ENCODE measurements at places on chromosomes 4 and X.

DNA sequence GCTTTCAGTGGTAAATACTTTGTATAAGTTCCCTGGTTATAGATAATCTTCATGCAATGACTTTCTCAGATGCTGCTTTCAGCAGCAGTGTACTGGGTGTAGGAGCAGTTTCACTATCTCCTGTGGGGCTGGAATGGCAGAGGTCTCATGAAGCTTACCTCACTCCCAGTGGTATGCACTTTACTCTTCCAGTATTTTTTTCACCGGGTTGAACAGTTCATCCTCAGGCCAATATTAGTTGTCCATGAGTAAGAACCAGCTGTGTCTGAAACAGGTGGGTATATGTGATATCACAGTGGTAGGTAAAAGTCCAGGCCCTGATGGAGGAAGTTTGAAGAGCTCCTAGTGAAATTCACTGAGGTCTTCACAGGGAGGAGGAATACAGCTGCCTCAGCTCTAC lies 351.5 kb upstream of the EMCN start:
- DNase-seq = no peak

GRCh38 chr4:68218044-68218443 lies 27.4 kb downstream of the TMPRSS11B start:
- no peak for DNase-seq

GRCh38 chr4:188168726-188169373 lies 29.6 kb downstream of the TRIML1 start:
- no peak for DNase-seq

GRCh38 chrX:39582091-39582490 lies 515.7 kb downstream of the BCOR start:
- DNase-seq = no peak

DNA sequence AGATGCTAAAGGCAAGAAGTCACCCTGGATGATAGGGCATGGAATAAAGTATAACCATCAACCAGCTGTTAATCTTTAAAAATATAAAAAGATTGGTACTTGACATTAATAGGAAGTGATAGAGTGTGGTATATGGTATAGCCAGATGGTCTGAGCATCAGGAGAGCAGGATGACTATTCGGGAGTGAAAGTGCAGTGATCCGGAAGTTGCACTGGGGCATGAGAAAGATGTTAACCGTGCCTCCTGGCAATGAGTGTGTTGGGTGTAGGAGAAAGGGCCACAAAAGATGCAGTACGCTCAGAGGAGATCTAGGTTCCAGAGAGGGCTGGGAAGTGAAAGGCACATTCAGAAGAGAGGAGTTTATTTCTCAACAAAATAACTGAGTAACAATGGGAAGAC lies 65.0 kb downstream of the TSPAN7 start:
- no peak for DNase-seq

- DNase-seq = no peak
These were observed 89.4 kb upstream of the PSAPL1 start for GRCh38 chr4:7524064-7524682.

DNA sequence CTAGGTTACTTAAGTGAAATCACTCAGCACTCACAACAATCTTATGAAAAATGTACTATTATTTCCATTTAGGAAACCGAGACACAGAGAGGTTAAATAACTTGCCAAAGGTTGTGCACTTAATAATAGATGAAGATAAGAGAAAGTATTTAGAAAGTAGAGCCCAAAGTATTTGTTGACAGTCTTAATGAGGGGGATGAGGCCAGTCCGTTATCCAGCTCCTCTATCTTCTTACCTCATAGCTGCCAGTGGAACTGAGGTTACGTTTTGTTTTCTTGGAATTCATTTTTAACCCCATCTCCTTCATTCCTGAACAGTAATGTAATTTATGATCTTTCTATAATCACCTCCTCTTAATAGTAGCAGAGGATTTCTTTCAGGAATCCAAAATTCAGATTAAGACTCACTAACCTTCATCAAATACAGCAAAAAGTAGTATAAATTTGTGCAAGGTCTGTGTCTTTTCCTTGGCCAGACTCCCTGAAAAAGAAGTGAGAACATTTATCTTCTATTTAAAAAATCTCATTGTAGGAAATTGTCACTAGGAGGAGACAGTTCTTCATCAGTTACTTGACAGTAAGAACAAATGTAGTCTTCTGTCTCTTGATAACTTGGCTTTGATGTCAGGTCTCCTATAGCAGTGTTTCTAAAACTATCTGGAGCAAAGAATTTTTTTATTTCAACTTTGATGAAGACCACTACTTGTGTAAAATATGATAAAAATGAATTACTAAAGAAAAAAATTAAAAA lies 35.5 kb downstream of the F8 start:
- DNase-seq = no peak

DNA sequence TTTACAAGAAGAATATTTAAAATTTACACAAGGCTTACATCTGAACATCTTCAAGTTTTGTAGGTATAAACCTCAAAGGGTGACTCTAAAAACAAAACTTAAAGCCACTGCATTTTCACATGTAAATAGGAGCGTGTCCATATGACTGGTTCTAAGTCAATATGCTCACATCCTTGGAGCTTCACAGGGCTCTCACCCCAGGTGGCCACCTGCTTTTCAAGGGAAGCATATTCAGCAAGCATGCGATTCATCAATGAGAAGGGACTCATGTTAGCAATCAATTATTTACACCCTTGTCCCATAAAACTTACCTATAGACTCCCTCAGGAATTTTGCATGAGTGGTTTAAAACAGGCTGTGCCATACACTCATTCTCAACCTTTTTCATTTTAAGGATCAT lies 17.8 kb upstream of the KLHL34 start:
- no peak for DNase-seq

DNA sequence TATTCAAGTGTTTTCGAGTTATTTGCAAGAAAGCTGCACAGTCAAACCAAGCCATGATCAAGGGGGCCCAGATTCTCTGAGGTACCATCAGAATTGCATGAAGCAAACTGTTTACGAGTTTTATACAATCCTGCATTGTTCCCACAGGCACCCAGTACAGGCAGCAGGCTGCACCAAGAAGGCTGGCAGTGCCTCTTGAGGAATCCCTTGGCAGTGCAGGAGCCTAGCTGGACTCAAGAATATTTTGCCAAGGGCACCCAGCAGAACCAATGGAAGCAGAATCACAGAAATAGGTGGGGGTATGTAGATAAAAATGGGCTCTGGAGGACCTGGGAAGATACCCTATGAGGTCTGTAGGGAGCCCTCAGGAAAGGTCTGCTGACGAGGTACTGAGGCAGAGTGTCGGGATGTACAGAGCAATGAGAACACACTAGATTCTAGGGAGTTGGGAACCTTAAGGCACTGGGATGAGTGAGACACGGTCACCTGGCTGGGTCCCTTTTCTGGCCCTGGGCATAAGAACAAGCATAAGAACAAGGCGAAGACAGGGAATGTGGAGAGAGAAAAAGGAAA lies 2.5 kb upstream of the PLP1 start:
- peak; percentile 81 for DNase-seq

GRCh38 chr4:109576462-109576861 lies 16.4 kb downstream of the MCUB start:
- no peak for DNase-seq

- no peak for DNase-seq
These were observed 105.2 kb upstream of the FAM9A start for GRCh38 chrX:8906299-8906938.

DNA sequence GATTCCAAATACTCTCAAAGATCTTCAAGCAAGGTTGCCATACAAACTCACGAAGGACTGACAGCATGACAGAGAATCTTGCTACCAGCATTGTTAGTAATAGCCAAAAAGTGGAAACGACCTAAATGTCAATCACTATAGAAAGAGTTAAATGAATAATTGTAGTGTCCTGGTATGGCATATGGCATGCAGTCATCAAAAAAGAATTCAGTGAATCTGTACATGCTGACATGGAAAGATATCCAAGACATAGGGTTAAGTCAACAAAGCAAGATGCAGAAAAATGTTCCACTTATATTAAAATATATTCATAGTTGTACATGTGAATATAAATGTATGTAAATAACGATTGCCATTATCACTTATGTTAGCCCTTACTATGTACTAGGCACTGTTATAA lies 37.6 kb downstream of the SRPX2 start:
- DNase-seq = no peak

DNA sequence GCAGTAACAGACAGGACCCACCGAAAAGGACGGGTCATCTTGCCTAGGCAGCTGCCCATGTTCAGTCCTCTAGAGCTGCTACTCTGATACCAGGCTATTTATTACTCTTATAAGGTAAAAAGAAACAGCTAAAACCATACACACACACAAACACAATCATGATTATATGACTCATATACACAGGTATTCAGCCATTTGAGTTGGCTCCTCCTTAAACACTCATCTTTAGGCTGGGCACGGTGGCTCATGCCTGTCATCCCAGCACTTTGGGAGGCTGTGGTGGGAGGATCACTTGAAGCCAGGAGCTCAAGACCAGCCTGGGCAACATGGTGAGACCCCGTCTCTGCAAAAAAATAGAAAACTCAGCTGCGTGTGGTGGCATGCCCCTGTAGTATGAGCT lies 76.6 kb downstream of the F11 start:
- no peak for DNase-seq

DNA sequence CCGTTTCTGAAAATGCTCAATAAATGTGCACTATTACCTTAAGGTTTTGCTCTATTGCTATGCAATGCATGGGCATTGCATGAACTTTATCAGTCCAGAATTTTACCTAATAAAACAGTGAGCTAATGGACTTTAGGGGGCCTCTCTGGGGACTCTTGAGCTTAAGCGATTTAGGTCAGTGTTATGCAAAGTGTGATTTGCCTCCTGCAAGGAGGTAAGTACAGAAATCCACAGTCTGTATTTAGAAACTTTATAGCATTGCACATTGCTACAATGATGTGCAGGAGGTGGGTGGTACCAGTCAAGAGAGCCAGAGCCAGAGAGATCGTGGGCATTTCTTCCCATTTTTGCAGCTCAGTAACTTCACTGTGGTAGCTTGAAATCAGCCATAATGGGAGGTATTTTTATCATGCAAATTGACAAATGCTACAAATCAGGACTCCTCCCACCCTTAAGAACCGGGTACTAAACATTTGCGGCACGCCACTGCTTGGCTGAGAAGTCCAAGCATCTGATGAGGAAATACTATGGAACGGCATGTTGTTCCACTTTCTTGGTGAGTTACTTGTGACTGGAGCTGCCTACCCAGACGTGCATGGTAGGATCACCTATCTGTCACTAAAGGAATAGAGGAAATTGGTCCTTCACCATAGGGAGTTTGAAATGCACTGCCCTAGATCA lies 174.6 kb upstream of the PGRMC2 start:
- DNase-seq = no peak

GRCh38 chrX:30301208-30301607 lies 8.0 kb downstream of the NR0B1 start:
- no peak for DNase-seq

GRCh38 chr4:41679991-41680390 lies 68.5 kb downstream of the PHOX2B start:
- no peak for DNase-seq

GRCh38 chr4:112938461-112939058 lies 110.9 kb upstream of the ANK2 start:
- peak; percentile 71 for DNase-seq

- DNase-seq = no peak
These were observed 26.1 kb upstream of the CFAP299 start for GRCh38 chr4:80309294-80310004.

GRCh38 chr4:14985161-14985560 lies 17.1 kb upstream of the CPEB2 start:
- DNase-seq = no peak

GRCh38 chr4:62913065-62913464 lies 1496.2 kb downstream of the TECRL start:
- no peak for DNase-seq

GRCh38 chrX:82127228-82128123 lies 925.6 kb downstream of the SH3BGRL start:
- no peak for DNase-seq

GRCh38 chr4:26074712-26075430 lies 160.9 kb downstream of the SMIM20 start:
- peak; percentile 12 for DNase-seq

DNA sequence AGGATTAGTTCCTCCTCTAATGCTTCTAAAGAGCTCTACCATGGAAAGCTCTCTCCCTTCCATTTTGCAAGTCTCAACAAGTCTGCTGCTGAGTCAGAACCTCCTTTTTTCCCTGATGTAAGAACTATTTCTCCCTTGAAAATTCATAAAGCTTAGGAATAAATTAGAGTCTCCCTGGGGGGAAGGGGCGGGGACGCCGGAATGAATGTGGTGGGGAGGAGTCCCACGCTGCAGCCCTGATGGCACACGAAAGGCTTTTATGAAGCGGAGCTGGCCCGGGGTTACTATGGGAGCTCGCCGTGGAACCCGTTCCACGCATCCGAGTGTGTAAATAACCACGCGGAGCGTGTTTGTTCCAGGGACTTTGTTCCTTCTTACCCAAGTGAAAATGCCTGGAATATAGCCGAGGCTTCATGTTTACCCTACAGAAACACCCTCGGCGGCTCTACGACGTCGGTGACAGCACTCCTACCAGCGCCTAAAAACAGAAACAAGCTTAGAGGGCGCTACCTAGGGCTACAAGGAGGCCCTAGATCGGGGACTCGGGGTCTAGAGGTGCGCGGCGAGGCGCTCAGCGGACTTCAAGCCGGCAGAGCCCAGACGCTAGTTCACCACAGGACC lies 923 bp upstream of the CPEB2 start:
- DNase-seq = peak; percentile 78

DNA sequence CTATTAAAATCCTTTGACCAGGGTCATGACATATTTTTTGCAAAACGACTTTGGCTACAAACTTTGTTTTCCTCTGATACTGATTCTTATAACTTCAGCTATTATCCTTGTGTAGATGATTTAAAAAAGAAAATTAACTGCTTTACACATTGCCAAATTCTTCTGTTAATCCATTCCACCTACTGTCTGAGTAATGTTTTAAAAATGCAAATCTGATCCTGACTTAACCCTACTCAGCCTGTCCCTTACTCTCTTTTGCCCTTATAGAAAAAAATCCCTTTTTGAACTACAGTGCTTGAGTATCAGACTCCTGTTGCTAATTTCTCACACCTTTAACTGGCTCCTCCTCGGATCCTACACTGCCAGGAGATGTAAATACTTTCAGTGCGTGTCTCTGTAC lies 723.1 kb downstream of the ADGRL3 start:
- DNase-seq = no peak

DNA sequence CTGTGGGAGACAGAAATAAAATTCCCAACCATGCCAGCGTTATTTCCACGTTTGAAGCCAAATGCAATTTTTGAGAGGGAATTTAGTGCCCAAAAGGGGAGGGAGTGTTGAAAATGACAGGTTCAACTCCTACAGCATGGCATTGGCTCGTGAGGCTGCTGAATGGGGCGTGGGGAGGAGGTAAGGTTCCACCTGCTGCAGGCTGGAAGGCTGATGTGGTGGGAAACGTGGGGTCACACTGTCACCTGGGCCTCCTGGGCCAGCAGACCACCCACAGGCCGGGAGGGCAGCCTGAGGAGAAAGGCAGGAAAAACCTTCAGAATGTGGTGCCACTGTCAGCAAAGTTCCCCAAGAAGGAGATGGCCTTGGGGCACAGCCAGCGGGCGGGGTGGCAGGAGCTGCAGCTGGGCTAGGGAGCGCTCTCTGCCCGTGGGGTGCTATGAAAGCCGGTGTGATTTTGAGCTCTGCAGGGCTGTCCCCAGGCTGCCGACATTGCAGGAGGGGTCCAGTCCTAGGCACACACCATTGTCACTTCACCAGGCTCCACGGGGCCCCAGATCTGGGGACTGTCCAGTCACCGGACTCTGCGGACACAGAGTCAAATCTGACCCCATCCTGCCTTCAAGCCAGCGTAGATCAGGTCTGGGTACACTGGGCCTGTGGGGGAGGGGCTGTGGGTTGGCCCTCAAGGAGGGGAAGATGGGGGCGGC lies 19.6 kb downstream of the MSANTD1 start:
- no peak for DNase-seq

- DNase-seq = no peak
These were observed 743 bp upstream of the NRK start for GRCh38 chrX:105821471-105822121.
